ENCODE measurements at places on chromosomes 2 and 18.
A peak's percentile ranks its signal among the peaks of the same experiment; 100 is the strongest.

DNA sequence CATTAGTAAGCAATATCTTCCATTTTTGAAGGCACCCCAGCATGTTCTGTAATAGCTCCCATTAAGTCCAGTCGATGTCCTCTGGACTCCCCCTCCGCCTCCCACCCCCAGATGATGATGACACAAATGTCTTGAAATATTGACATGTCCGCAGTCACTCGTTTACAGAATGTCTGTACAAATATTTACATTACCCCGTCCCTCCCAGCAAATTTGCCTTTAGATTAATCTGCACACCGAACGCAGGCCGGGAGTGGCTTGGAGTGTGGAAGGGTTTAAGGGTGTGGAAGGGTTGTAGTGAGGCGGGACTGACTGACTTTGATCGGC, 853 bp upstream of the OSBPL6 start:
- no peak for DNase-seq

DNA sequence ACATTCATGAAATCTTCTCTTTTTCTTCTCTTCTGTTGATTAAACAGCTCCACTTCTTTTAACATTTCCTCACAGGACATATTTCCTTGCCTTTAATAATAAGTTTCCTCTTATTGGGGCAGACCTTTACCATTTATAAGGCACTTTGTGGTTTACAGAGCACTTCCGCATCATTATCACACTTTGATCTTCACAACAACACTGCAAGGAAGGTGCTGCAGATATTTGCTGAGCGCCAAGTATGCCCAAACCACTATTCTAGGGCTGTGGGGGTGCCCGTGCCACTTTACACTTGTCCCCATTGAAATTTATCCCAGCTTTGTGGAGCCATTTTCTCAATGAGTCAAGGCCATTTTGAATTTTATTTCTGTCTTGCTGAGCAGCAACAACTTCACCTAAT, 246.6 kb downstream of the SS18 start:
- DNase-seq, result no peak

DNA sequence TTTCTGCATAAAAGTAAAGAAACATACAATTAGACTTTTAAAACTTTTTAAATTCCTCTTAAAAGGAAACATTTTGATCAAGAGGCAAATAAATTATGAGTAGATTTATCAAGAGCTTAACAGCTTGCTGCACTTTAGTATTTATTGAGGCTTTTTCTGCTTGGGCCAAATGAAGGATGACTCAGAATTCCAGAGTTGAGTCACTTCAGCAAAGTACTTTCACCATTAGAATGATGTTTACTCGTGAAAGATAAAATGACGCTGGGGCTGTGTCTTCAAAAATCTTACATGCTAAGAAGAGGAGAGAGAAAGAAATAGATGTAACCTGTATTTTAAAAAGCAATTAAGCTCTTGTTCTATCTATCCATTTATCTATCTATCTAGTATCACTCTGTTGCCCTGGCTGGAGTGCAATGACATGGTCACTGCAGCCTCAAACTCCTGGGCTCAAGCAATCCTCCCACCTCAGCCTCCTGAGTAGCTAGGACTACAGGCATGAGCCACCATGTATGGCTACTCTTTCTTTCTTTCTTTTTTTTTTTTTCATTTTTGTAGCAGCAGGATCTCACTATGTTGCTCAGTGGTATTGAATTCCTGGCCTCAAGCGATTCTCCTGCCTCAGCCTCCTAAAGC, 75.3 kb upstream of the RIOK3 start:
- no peak for DNase-seq

GRCh38 chr2:147026664-147027295, 818.0 kb upstream of the ACVR2A start:
- DNase-seq, result no peak

DNA sequence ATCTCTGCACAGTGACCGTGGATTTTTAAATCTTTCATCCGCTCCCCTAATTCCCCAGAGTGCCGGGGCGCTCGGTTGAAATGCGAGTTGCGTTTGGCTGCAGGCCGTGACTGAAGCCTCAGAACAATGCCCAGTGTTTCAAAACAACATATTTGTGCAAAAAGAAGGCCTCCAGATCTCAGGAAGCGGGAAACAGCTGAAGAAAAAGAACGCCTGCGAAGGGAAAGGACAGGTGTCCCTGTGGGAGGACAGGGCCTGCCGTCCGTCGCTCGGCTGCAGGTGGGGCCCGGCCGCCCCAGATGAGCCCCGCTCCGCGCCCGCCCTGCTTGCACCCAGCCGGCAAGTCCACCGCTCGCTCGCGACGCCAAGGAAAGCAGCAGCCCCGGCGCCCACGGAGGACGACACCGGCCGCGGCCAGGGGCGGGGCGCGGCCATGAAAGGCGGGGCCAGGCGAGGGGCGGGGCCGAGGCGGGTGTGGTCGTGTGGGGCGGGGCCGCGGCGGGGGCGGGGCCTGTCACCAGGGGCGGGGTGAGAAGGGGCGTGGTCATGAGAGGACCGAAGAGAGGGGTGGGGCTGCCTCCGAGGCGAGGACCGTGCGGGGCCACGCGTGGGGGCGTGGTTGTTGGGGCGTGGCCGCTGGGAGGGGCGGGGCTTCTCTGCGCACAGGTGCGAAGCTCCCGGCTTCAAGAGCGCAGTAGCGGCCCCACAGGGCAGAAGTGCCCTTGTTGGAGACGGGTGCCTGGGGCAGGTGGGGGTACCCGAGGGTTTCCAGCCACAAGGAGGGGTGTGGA, 17.6 kb upstream of the BOK start:
- peak; percentile 54 for DNase-seq

DNA sequence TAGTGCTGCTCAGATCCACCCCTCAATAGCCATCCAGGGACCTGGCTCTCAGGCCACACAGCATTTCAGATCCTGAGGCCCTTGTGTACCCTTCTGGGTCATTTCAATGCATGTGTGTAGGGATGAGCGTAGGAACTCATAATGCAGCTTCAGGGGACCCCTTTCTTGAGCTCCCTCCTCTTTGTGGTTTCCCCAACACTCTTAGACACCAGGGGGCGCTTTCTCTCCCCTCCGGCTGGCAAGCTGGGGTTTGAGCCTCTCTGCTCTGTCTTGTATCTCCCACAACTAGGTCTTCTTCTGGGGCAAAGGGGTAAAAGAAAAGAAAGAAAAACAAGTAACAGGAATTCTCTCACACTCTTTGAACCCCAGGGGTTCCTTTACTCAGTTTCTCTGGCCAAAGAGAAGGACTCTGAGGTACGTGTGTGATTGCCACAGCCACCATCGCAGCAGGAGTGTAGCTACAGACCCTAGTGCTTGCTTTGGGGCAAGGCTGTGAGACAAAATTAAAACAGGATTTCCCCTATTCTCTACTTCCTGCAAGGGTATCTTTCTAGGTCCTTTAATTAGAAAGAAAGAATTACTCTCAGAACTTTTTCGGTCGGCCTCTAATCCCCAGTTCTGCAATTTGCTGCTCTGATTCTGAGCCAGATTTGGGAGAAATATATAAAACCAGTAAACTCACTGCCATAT, 38.0 kb downstream of the CABYR start:
- peak; percentile 78 for DNase-seq

GRCh38 chr2:39408351-39409136, 28.5 kb downstream of the MAP4K3 start:
- no peak for DNase-seq

- DNase-seq, result no peak
Observed at GRCh38 chr2:144553379-144553778, 33.5 kb upstream of the ZEB2 start.

DNA sequence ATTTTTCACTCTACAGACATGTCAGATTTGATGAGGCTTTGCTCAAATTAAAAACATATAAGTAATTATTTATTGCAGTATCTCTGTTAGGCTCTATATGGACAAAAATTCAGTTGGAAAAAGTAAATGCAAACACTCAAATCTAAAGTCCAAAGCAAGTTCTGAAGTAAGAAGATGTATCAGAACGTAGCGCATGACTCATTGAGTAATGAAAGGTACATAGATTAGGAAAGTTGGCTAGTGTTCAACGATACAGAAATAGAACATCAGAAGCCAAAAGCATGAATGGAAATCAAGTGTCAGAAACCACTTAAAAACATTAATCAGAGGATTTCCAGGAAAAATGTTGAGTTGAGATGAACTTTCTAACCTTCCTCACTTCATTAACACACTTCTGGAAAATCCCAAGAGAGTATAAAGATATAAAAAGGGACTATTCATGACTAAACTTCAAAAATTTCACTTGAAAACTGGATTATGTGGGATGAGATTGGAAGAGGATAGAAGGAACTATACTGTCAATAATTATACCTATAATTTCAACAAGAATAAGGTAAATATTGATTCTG, 494.1 kb downstream of the LRRTM4 start:
- DNase-seq, result no peak

- no peak for DNase-seq
Observed at GRCh38 chr2:138877421-138877820, 97.2 kb upstream of the NXPH2 start.

- no peak for DNase-seq
Observed at GRCh38 chr2:101432411-101433181, 42.3 kb downstream of the RFX8 start.

GRCh38 chr2:64988420-64989125, 626 bp upstream of the SLC1A4 start:
- DNase-seq, result peak; percentile 50

GRCh38 chr2:226916669-226917068, 80.8 kb downstream of the RHBDD1 start:
- DNase-seq, result no peak

DNA sequence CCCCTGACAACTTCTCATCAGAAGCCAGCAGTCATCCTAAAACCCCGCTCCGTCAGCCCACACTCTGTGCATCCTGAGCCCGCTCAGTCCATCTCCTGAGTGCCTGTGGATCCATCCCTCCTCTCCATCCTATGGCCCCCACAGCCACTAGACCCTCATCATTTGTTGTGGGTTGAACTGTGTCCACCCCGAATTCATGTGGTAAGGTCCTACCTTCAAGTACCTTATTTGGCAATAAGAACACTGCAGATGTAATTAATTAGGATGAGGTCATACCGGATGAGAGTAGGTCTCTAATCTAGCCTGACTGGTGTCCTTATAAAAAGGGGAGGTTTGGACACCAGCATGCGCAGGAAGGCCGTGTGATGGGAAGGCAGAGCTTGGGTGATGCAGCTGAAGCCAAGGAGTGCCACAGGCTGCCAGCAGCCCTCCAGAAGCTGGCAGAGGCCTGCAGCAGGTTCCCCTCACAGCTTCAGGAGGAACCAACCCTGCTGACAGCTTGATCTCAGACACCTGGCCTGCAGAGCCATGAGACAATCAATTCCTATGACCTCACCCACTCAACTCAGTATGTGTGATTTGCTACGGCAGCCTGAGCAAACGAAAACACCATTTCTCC, 192.4 kb downstream of the ZBTB7C start:
- DNase-seq, result no peak

GRCh38 chr2:100484390-100484789, 14.1 kb downstream of the NMS start:
- DNase-seq, result no peak

GRCh38 chr2:86520153-86520552, 43.1 kb downstream of the CHMP3 start:
- no peak for DNase-seq

- no peak for DNase-seq
Observed at GRCh38 chr2:231361701-231362554, 33.6 kb upstream of the B3GNT7 start.

DNA sequence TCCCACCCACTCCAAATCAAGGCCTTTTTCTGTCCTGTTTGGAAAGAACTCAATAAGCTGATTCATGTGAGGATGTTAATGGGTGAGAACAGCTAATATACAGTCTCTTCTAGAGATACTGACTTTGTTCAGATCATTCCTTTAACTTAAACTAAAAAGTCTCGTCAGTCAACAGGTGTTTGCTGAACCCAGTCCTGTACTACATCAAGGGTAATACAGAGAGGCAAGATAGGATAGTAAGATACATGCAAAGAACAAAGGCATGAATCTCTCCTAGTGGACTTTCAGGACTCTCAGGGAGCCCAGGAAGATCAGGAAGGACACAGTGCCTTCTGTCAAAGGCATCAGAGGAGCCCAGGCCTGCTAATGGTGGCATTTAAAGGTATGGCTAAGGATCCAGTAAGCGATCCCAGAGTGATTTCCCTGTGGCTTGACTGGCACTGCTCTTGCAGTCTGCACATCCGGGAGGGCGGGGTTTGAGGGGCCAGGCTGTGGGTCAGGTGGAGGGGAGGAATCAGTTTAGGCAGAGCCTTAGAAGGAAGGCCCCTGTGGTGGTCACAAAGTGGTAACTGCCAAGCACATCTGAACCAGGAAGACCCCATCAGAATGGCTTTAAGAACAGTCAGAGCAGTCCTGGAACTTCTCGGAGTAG, 54.0 kb downstream of the EPAS1 start:
- DNase-seq, result no peak

GRCh38 chr2:25981596-25982272, 563 bp downstream of the KIF3C start:
- no peak for DNase-seq

DNA sequence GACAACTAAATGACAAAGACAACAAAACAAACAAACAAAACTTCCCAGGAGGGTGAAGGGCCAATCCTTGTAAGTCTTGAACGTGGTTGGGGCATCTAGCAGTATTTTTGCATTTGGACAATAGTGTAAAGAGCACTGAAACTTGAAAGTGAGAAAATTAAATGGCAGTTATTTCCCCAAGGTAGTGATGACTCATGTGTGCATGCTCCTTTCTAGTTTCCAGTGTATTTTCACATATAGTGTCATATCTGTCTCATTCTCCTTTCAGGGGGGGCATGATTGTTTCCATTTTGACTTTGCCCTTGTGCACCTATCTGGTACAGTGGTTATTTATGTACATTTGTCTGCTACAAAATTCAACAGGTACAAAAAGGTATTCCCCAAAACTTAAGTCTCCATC, 39.5 kb downstream of the CERS6 start:
- DNase-seq, result no peak

DNA sequence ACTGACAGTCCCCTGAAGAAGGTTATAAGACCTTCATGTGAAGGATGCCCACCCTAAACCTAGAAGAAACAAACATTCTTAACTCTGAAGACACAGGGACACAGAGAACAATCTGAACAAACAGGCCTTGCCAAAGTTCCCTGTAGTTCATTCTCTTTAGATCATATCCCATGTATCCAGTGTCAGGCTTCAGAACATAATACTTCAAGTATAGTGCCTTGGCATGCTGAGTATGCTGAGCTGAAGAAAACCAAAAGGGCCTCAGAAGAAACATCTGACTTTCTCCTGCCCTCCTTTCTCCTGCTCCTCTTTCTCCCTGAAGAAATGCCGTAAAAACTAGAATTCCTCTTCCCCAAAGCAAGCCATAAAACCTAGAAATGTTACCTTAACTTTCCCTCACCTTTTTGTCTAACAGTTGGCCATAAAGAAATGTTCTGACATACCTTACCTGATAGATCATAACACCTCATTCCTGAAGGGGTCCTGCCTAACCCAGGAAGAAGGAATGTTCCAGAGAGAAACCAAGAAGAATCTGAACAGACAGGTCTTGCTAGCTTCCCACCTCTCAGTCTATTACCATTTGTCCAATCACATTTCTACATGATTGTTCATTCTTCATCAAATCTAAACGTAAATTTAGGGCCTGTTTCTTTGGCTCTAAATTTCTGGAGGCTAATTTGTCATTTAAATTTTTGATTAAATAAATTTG, 160.1 kb upstream of the ZC3H15 start:
- DNase-seq, result no peak

DNA sequence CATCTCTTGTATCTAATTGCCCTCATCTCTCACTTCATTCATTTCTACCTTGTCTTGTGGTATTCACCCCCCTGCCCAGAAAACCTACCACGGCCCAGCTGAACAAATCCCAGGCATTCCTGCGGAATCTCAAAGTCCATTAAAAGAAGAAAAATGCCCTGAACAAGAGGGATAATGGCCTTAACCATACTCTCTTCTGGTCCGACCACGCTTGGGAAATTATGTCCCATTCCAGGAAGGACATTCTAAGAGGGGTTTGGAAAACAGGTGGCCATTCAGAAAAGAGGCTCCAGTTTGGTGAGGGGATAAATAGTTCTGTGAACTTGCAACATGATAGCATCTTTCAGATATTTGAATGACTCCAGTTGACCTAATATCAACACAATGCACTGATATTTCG, 349.9 kb upstream of the ZNF521 start:
- DNase-seq, result no peak
